ENCODE measurements at places on chromosomes 5 and 9.

DNA sequence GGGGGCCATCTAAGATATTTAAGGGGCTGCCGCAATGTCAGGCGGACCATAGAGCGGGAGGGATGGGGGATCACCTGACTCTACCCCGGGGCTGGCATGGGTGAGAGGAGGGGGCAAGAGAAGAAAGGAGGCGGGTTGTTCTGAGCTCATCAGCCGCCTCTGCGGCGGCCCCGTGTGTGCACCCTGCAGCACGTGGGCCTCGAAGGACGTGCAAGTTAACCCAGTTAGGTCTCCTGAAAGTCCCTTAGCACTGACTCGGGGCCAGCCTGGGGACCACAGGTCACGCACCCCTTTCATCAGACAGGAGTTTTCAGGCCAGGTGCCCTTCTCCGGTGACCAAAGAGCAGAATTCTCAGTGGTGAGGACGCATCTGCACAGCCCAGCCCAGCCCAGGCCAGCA is 58.0 kb downstream of the UBE2QL1 start:
- DNase-seq, result no peak

- no peak for DNase-seq
These were observed 199.5 kb downstream of the ALDH1A1 start for GRCh38 chr9:72753266-72753893.

- DNase-seq, result no peak
These were observed 371.1 kb upstream of the GRAMD2B start for GRCh38 chr5:126052120-126052519.

DNA sequence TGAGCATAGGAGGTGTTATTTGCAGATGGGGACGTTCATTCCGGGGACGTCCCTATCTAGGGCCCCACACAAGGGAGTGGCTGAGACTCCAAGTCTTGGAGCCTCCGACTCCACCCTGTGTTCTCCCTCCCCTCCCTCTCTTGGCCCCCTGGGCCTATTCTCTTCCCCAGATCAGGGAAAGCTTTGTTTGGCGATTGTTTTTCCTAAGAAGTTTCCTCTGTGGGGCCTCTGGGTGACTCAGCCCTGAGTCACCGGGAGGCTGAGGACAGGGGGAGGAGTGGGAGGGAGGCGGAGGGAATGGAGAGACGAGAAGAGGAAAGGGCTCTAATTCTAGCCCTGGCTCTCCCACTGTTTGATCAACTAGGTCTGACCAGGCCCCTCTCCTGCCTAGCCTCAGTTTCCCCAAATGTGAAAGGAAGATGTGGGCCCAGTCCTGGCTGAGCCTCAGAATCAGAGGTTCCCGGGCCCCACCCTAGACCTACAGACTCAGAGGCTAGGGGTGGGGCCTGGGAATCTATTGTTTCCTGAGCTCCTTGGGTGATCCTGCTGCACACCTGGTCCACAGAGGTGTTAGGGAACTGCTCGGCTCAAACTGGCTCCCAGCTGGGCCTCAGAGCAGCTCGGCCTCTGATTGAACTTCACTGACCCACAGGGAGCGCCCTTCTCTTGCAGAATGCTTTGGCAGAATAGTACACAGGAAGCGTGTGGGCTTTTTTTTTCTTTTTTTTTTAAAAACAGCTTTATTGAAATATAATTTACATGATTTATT is 19.2 kb downstream of the GSN start:
- peak; percentile 48 for DNase-seq

GRCh38 chr9:74379718-74380117 is 117.4 kb upstream of the RORB start:
- no peak for DNase-seq

DNA sequence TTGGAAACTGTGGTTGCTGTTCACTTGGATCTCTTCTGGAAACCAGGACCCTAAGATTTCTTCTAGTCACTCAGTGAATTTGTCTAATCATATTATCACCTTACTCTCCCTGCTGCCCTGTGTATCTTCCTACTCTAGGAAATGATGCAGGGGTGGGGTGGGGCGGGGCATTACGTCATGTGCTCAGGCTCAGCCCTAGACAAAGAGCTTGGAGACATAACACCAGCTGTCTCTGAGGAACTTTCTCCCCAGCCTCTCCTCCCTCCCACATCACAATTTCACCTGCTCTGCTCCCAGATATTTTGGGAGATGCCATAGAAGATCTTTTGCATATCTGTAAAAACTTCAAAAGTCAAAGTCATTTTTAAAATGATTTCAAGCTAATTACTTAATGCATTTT is 470.4 kb downstream of the ZSWIM6 start:
- no peak for DNase-seq

- no peak for DNase-seq
These were observed 706.3 kb upstream of the WWC1 start for GRCh38 chr5:167585184-167585583.

- no peak for DNase-seq
These were observed 165.2 kb downstream of the SLC25A46 start for GRCh38 chr5:110903966-110904365.

- no peak for DNase-seq
These were observed 15.2 kb downstream of the LIFR start for GRCh38 chr5:38541174-38541725.

GRCh38 chr5:38267372-38267771 is 9.0 kb downstream of the EGFLAM start:
- no peak for DNase-seq

DNA sequence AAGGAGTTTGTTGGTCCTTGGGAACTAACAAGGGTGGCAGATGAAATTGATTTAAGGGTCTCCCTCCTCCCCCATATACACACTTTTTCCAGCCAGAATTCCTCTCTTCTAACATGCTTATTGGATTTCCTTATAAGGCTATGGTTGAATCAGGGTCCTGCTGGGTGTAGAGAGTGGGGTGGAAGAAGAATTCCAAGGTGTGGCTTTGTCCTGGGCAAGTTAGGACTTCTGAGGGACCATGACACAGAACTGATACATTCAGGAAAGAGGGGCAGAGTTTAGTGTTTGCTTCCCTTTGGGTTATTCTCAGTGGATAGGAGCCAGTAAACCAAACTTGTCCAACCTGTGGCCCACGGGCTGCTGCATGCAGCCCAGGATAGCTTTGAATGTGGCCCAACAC is 116.5 kb downstream of the SNX18 start:
- no peak for DNase-seq

- DNase-seq, result no peak
These were observed 181.3 kb upstream of the GNA14 start for GRCh38 chr9:77829420-77829819.

GRCh38 chr5:39190311-39191102 is 28.9 kb downstream of the FYB1 start:
- no peak for DNase-seq

DNA sequence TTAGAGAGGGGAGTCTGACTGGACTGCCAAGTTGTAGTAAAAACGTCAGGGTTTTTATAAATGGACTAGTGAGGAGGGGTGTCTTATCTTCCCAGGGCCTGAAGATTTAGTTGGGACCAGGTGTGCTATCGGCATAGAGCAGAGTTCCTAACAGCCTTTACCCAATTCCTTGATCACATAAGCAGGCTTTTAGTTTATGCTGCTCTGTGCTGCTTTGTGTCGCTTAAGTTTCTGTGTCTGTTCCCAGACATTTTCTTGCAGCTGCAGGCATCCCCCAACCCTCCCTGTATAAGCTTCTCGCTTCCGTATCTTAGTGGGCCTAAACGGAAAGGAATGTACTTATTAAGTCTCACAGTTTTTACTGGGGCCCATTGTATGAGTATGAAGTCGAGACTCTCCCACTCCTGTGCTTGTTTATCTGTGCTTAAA is 2.6 kb upstream of the SMC5 start:
- no peak for DNase-seq

- DNase-seq, result no peak
These were observed 1568.9 kb upstream of the ACO1 start for GRCh38 chr9:30815585-30815984.

DNA sequence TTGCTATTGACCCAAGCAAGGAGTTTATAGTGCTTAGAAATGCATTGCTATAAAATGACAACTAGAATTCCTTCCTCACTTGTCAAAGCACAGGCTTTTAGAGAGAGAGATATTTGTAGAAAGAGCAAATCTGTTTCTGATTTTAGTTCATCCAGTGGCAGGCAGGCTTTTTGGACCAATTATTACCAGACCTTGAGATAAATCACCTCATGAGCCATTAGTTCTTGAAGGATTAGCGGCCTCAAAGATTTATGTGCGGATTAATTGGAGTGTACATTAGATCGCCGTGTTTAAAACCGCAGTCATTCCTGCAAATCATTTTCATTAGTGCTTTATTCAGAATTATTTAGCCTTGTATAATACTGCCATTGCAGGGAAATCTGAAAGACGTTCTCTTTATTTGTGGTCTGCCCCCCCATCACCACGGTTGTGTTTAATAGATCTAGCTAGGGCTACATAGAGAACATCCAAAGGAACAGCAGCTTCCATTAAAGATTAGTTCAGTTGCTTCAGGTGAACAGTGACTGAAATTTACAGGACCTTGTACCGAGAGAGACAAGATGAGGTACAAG is 28.8 kb upstream of the TJP2 start:
- no peak for DNase-seq

- DNase-seq, result no peak
These were observed 87.4 kb downstream of the SREK1 start for GRCh38 chr5:66231508-66231907.

DNA sequence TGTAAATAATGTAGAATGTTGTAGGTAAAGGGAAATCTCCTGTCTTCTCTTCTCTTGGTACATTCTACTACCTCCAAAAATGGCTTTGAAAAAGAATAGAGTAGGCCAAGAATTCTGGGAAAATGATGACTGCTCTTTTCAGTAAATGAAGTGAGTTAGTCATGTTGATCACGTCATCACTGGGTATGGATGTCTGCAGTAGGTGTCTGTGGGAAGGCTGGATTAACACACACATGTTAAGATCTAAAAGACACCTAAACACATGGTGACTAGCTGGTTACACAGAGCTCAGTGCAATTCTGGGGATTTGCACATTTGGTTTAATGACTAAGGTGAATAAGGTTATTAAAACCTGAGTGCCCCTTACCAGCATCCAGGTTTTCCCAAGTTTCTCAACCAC is 161.5 kb downstream of the CEP120 start:
- no peak for DNase-seq

- no peak for DNase-seq
These were observed 58.2 kb upstream of the DPYSL3 start for GRCh38 chr5:147567917-147568598.

- DNase-seq, result no peak
These were observed 179.1 kb upstream of the SMIM23 start for GRCh38 chr5:171606414-171607024.

DNA sequence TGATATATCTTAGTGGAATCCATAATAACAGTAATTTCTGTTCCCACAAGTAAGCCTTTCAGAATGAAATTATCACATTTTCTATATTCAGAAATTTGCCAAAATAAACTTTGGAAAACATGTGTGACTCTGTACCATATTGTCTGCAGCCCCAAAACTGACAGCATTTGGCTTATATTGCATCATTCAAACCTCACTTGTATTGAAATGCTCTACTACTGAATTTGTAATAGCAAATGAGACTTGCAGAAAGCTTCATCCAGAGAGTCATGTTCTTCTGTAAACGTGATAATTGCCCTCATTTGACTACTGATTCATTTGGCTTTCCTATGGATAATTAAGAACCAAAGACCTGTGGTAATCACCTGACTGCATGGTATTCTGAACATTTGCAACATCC is 1249.5 kb upstream of the CDH18 start:
- DNase-seq, result no peak

GRCh38 chr9:113368982-113369854 is 7.6 kb downstream of the HDHD3 start:
- DNase-seq, result no peak

GRCh38 chr5:3787604-3788003 is 192.0 kb downstream of the IRX1 start:
- DNase-seq, result no peak

DNA sequence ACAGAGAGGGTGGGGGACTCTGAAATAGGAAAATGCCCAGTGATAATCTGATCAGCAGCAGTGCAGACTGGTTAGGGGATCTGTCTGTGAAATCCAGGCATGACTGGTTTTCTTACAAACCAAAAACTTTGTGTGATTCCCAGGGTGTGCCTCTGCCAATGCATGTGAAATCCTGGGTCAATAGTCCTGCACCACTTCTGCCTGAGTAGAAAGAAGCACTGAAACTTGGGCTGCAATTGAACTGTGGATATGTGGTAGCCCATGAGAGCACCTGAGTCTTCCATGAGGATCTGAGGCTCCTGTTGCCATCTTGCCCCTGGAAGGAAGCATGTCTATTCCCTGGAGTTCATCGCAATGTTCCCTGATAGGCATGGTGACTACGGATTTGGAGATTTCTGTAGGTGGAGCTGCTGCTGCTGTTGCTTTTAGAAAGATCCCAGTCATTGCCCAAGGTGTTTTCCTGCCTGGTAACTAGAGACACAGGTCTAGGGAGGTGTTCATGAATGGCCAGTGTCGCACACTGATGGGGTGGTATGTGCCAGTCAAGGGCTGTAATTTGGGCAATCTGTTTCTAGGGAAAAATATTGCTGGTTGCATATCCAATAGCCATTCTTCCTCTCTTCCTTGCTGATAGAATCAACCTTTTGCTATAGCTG is 146.7 kb downstream of the CARTPT start:
- no peak for DNase-seq

- no peak for DNase-seq
These were observed 179.6 kb downstream of the LURAP1L start for GRCh38 chr9:12954441-12954840.

GRCh38 chr5:138051441-138052296 is 18.8 kb upstream of the FAM13B start:
- DNase-seq, result no peak

DNA sequence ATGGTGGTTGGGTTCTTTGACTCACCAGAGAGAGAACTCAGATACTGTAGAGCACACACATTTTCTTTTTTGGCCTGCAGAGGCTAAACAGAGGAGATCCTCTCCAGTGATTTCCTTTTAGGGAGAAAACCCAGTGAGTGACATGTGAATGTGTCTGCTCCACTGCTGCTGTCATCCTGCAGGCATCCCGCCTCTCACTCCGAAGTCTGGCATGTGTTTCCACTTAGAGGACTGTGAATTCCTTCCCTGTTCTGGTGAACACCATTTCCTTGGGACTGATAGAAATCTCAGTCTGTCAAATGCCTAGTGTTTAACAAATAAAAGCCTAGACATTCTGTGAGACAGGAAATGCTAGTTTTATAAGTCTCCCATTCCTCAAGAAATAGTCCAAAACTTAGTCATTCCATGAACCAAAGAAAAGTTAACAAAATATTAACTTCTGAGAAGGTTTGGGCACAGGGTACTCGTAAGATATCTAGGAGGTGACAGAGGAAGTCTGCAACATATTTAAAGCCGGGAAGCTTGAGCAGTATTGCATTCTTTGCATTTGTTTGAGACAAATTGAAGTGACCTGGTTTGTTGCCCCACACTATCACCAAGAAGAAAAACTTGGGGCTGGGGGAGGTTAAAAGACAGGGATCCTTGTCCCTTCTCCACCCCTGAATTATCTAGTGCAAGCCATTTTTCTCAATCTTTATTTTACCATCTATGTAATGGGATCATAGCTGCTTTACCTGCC is 74.9 kb upstream of the NIPAL4 start:
- DNase-seq, result no peak

- no peak for DNase-seq
These were observed 420.9 kb downstream of the SPOCK1 start for GRCh38 chr5:137078171-137078665.

GRCh38 chr9:38356851-38357250 is 35.7 kb upstream of the ALDH1B1 start:
- DNase-seq, result no peak

Data from CMK (cell line).